ENCODE measurements at places on chromosomes 2 and 18. TPM values are rescaled to one million over a fixed set of nuclear protein-coding genes. Genes with fewer than 3 reads are reported as not detected.

DNA sequence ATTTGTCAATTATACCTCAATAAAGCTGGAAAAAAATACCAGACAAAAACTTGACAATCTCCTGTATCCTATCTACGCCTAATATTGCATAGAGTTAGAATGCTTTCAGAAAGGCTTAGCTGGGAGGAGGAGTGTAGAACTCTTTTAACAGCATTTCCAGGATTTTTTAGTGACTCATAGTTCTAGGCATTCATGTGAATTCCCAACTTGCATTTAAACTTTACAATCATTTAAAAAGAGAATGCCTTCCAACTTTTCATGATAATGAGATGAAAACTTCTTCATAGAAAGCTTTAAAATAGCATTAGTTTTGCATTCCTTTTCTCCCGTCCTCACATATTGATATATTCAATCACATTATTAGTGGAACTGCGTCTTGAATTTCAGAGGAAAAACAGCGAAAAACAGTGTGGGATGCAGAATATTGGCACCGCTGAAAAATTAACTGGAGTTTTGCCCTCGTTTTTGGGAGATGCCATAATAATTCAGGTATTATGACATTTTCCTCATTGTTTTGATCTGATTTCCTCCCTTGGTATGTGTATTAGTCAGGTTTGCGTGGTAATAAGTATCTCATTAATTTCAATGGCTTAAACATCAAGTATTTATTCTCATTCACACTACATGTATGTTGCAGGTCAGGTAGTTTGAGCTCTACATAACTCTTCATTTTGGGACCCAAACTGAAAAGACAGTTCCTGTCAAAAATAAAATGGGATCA is 293.2 kb upstream of the FIGN start:
- H3K4me1 ChIP-seq, result no peaks in the 10 kb centered on the region
- no peak overlapping the region for H3K4me3 ChIP-seq
- H3K36me3 ChIP-seq, result no peaks in the 10 kb centered on the region
- H3K27me3 ChIP-seq, result no peaks in the 10 kb centered on the region

DNA sequence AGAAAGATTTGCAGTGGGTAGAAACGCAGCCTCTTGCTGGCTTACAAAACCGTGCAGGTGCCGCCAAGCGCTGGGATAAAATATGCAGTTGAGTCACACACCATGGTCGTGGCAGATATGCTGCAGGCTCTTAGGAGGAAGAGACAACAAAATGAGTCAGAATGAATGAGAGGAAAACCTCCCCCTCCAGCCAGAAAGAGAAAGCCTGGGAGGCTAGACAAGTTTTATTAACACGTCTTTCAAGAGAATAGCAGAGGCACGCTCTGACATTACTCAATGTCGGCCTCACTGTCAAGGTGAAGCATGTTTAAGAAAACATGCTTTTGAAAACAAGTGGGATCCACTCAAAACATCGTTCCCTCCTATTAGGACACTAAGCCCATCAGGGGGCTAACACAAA is 37.1 kb upstream of the ZCCHC2 start:
- DNase-seq, result peak; percentile 74
- H3K27ac ChIP-seq, result 0 out of 2 replicates have a peak overlapping the region, but pooled peaks have one; percentile 39
- peaks cover 10% of the 10 kb centered on the region for H3K27me3 ChIP-seq

GRCh38 chr2:18066894-18067293 is 188.4 kb downstream of the KCNS3 start:
- H3K4me3 ChIP-seq, result no peak overlapping the region
- H3K4me1 ChIP-seq, result no peaks in the 10 kb centered on the region
- peaks cover 6% of the 10 kb centered on the region for H3K27me3 ChIP-seq
- H3K36me3 ChIP-seq, result no peaks in the 10 kb centered on the region

GRCh38 chr18:47595831-47596501 is 334.5 kb downstream of the SMAD2 start:
- H3K4me3 ChIP-seq, result no peak overlapping the region
- H3K27me3 ChIP-seq, result peaks cover 9% of the 10 kb centered on the region

DNA sequence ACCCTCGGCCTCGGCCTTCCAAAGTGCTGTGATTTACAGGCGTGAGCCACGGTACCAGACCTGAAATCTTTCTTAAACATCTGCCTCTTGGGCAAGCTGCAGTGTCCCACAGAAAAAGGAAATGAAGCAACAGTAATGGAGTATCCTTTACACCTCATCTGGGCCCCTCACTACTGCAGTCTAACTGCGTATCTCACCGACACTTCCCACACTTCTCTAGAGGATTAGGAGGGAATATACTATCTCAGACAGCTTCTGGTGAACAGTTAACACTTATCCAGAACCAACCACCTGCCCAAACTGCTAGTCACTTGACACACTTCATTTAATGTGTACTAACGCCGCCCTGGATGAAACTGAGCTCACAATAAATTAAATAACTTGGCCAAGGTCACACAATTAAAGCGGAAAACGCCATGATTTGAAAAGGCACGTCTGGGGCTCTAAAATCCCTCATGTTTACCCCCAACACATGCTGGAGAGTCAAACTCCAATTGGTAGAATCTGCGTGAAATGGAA is 993 bp downstream of the COX7A2L start:
- peaks cover 48% of the 10 kb centered on the region for H3K4me1 ChIP-seq
- peaks cover 11% of the 10 kb centered on the region for H3K36me3 ChIP-seq
- peak overlapping the region; percentile 93 for H3K4me3 ChIP-seq
- peak overlapping the region; percentile 99 for H3K27ac ChIP-seq
- peak; percentile 8 for DNase-seq

DNA sequence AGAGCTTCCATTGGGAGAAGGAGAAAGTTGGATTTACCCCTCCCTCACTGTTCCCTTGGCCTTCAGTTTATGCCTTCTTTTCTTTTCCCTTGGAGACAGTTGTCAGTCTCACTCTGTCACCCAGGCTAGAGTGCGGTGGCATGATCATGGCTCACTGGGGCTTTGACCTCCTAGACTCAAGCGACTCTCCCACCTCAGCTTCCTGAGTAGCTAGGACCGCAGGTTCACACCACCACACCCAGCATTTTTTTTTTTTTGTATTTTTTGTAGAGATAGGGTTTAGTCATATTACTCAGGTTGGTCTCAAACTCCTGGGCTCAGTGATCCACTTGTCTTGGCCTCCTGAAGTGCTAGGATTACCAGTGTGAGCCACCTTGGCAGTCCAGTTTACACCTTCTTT is 49.9 kb downstream of the SLC9A4 start:
- DNase-seq, result no peak
- H3K4me1 ChIP-seq, result no peaks in the 10 kb centered on the region
- no peak overlapping the region for H3K27ac ChIP-seq
- no peak overlapping the region for H3K4me3 ChIP-seq
- peaks cover 4% of the 10 kb centered on the region for H3K27me3 ChIP-seq
- no peaks in the 10 kb centered on the region for H3K36me3 ChIP-seq

GRCh38 chr2:223396993-223397392 is 205.2 kb downstream of the SCG2 start:
- no peaks in the 10 kb centered on the region for H3K4me1 ChIP-seq
- no peaks in the 10 kb centered on the region for H3K27me3 ChIP-seq
- H3K4me3 ChIP-seq, result no peak overlapping the region
- DNase-seq, result no peak

DNA sequence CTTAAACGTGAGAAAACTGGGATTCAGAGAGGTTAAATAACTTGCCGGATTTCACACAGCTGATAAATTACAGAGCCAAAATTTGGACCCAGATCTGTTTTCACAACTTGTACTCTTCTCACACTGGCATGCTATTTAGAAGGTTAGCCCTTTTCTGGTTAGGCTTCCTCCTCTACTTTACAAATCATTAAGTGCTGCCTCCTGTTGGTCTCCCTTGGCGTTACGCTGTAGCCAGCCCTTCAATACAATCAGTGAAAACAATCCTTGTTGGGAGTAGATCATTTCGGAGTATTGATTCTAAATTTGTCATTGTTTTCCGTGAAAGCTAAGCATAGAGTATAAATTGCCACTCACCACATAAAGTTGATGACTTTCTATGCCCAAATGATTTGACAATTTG is 153.5 kb downstream of the ARHGAP15 start:
- H3K27ac ChIP-seq, result no peak overlapping the region
- H3K27me3 ChIP-seq, result no peaks in the 10 kb centered on the region
- no peaks in the 10 kb centered on the region for H3K36me3 ChIP-seq
- no peak for DNase-seq

GRCh38 chr2:62944362-62944761 is 106.3 kb upstream of the OTX1 start:
- peaks cover 18% of the 10 kb centered on the region for H3K4me1 ChIP-seq
- no peaks in the 10 kb centered on the region for H3K27me3 ChIP-seq
- H3K27ac ChIP-seq, result no peak overlapping the region
- H3K36me3 ChIP-seq, result peaks cover 8% of the 10 kb centered on the region

DNA sequence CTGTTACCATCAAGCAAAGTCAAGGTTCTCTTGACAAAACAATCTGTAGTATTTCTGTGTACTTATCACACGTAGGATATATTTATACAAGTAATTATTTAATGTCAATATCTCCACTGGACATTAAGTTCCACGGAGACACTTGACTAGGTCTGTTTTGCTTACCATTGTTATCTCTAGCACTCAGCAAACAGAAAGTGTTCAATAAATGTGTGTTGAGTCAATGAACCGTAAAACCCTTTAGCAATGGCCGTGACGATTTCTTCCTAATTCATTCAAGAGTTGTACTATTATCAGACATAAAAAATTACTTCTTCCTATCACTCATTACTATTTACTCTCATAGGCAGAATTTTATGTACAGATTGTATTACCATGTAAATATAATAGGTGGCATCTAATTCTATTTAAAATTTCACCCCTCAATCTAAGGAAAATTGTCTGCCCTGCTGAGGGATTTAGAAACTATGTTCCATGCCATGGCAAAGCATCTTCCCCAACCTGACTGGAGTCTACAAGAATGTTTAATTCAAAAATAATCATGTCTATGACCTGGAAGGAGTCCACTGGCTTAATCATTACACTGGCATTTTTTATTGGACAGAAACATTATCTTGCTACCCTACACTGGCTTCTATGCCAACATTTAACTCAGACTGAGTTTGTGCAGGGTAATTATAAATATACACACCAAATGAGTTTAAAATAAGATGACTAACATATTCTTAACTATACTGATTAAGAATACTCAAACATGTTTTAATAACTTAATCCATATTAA is 301.9 kb downstream of the ZEB2 start:
- H3K36me3 ChIP-seq, result no peaks in the 10 kb centered on the region
- peaks cover 20% of the 10 kb centered on the region for H3K4me1 ChIP-seq
- H3K27me3 ChIP-seq, result no peaks in the 10 kb centered on the region
- DNase-seq, result peak; percentile 8
- H3K27ac ChIP-seq, result no peak overlapping the region

DNA sequence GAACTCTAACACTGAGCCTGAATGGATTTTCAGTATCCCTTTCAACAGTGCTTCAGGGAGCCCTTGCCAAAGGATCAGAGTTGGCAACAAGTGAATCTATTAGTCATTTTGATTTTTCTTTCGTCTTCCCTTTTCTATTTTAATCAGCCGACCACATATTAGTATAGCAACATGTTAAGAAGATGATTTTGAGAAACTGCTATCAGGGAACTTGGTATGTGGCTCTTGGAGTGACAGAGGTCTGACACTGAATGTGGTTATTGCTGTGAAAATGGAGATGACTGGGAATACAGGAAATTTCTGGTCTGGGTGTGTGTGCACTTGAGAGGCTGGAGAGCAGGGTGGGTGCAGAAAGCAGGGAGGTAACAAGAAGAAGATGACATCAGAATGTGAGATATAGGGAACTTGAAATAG is 28.7 kb upstream of the IL1RL1 start:
- H3K27ac ChIP-seq, result no peak overlapping the region
- peaks cover 5% of the 10 kb centered on the region for H3K27me3 ChIP-seq

- no peaks in the 10 kb centered on the region for H3K27me3 ChIP-seq
- H3K4me1 ChIP-seq, result no peaks in the 10 kb centered on the region
- H3K27ac ChIP-seq, result no peak overlapping the region
- peaks cover 4% of the 10 kb centered on the region for H3K36me3 ChIP-seq
These were observed 34.9 kb downstream of the MYCN start for GRCh38 chr2:15975261-15975600.

DNA sequence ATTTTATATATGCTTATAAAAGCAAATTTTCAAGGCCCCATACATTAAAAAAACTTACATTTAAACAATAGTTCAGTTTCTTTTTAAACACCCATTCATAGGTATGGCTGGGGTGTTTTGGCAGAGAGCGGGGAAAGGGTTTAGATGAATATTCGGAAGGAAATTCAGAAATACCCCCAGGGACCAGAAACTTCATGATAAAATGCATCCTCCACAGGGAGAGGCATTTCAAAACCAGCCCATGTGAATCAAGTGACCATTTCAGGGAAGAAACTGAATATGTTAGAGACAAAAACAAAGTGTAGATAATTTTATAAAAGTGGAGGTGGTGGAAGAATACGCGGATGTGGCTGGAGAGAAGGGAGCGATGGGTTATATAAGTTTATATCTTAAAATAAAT is 327.1 kb downstream of the TGIF1 start:
- no peak overlapping the region for H3K4me3 ChIP-seq
- H3K27me3 ChIP-seq, result peaks cover 3% of the 10 kb centered on the region
- H3K36me3 ChIP-seq, result no peaks in the 10 kb centered on the region
- H3K4me1 ChIP-seq, result peaks cover 17% of the 10 kb centered on the region
- no peak overlapping the region for H3K27ac ChIP-seq

- no peak overlapping the region for H3K4me3 ChIP-seq
- no peaks in the 10 kb centered on the region for H3K36me3 ChIP-seq
- DNase-seq, result no peak
- H3K27me3 ChIP-seq, result no peaks in the 10 kb centered on the region
These were observed 91.4 kb upstream of the AGAP1 start for GRCh38 chr2:235402422-235402821.

- H3K36me3 ChIP-seq, result peaks cover 6% of the 10 kb centered on the region
- H3K27me3 ChIP-seq, result no peaks in the 10 kb centered on the region
- peaks cover 30% of the 10 kb centered on the region for H3K4me1 ChIP-seq
- no peak overlapping the region for H3K4me3 ChIP-seq
- no peak for DNase-seq
- peak overlapping the region; percentile 47 for H3K27ac ChIP-seq
These were observed 65.3 kb downstream of the MEMO1 start for GRCh38 chr2:31945572-31945935.

- peak overlapping the region; percentile 98 for H3K27ac ChIP-seq
- H3K36me3 ChIP-seq, result peaks cover 44% of the 10 kb centered on the region
- DNase-seq, result peak; percentile 95
- H3K27me3 ChIP-seq, result no peaks in the 10 kb centered on the region
These were observed 48.6 kb downstream of the SLC8A1 start for GRCh38 chr2:40403233-40403836.

The CRIM1 gene
- 988 TPM for total RNA-seq

The UGT1A5 gene
- total RNA-seq, result not detected

The RTP5 gene
- not detected for total RNA-seq
